Stomach (tissue), 19 donors: ENCODE measurements at places on chromosomes 16 and 17. TPM values are rescaled to one million over a fixed set of nuclear protein-coding genes. Genes with fewer than 3 reads are reported as not detected.

GRCh38 chr16:28823291-28823872 is 583 bp downstream of the ATXN2L start:
- no peaks in the 10 kb centered on the region for H3K27me3 ChIP-seq
- peak overlapping the region; percentile 100 for H3K27ac ChIP-seq
- no peak for DNase-seq
- peaks cover 37% of the 10 kb centered on the region for H3K36me3 ChIP-seq
- H3K4me1 ChIP-seq, result peaks cover 42% of the 10 kb centered on the region
- peak overlapping the region; percentile 96 for H3K4me3 ChIP-seq

The ACSM2A gene
- not detected for total RNA-seq

- no peaks in the 10 kb centered on the region for H3K4me1 ChIP-seq
- no peaks in the 10 kb centered on the region for H3K36me3 ChIP-seq
- no peak overlapping the region for H3K4me3 ChIP-seq
These were observed 36.3 kb upstream of the PRSS54 start for GRCh38 chr16:58331024-58331707.

DNA sequence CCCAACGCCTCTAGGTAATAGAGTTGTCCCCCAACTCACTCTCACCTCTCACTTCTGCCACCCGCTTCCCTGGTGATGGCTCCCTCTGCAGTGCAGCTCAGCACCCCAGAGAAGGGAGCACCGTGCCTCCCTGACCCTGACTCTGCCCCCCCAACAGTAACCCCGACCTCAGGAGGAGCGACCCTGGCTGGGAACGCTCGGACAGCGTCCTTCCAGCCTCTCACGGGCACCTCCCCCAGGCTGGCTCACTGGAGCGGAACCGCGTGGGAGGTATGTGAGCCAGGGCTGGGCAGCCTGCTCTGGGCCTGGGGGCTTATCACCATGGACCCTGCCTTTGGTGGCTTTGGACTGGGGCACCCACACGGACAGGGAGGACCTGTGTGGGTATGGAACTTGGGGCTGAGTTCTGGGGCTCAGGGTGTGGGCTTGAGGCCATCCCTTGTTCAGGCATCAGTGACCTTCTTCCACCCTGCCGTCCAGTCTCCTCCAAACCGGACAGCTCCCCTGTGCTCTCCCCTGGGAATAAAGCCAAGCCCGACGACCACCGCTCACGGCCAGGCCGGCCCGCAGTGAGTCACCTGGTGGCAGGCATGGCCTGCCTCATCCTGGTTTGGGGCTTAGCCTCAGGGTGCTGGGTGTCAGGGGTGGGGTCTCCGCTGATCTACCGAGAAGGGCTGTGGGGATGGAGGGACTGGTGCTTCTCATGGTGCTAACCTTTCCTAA is 6.7 kb upstream of the C17orf107 start:
- no peaks in the 10 kb centered on the region for H3K4me1 ChIP-seq
- H3K27ac ChIP-seq, result no peak overlapping the region
- no peaks in the 10 kb centered on the region for H3K27me3 ChIP-seq
- H3K4me3 ChIP-seq, result no peak overlapping the region

- no peak overlapping the region for H3K4me3 ChIP-seq
- no peaks in the 10 kb centered on the region for H3K27me3 ChIP-seq
- H3K27ac ChIP-seq, result peak overlapping the region; percentile 17
- peaks cover 33% of the 10 kb centered on the region for H3K36me3 ChIP-seq
These were observed 3.1 kb upstream of the PHKG2 start for GRCh38 chr16:30745082-30745481.

The RPS15A gene
- total RNA-seq, result 72.4 TPM

DNA sequence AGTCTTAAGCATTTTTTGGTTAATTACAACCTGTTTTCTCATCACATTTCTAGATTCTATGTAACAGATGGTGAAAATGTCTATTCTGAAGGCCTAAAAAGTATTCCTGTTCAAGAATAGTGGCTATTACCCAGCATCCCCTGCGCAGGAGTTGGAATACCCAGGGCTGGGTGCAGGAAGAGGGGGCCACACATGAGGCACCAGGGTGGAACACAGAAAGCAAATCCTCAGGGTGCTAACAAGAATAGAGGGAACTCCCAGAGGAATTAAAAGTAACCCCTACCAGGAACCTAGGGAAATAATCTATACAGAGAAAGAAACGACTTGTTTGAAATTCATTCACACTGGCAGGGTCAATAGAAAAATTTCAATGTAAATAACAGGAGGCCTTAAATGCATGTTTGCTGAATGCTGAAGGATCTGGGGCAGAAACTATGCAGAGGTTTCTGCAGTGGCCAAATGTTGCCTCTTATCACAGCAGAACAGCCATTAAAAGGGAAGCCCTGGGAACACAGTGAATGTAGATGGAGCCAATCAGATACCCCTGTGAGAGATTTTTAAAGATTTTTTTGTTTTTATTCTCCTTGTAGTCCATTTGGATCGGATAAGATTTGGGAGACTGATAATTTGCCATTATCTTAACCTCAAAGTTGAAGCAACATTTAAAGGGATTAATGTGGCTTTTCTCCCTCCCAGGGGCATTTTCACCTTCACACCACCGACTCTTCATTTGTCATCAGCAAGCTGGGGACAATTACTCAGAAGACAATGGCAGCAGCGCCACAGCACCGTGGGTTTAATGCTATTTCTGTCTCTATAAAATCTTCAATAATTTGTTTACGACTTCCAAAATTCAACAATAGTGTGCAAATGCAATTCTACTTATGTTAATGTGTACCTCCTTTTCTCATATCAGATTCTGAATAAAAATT is 196.0 kb upstream of the PSMD7 start:
- no peak overlapping the region for H3K27ac ChIP-seq
- H3K4me1 ChIP-seq, result no peaks in the 10 kb centered on the region
- no peaks in the 10 kb centered on the region for H3K36me3 ChIP-seq
- DNase-seq, result peak; percentile 31
- no peak overlapping the region for H3K4me3 ChIP-seq
- no peaks in the 10 kb centered on the region for H3K27me3 ChIP-seq

The ZFPM1 gene
- total RNA-seq, result 20.5 TPM

The HBQ1 gene
- total RNA-seq, result not detected

DNA sequence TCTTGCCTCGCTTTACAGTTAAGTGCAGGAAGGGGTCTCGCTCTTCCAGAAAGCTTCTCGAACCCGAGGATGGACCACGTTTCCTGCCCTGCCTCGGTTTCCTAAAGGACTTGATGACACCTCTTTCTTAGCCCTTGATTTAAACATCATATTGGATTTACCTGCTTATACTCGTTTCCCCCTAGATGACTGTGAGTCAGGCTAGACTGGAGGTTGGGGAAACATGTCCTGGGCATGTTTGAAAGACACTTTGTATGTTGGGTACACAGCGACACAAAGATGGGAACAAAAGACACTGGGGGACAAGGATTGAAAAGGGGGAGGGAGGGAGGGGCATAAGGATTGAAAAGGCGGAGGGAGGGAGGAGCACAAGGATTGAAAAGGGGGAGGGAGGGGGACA is 30.0 kb downstream of the SDK2 start:
- no peak overlapping the region for H3K27ac ChIP-seq
- H3K4me3 ChIP-seq, result no peak overlapping the region

DNA sequence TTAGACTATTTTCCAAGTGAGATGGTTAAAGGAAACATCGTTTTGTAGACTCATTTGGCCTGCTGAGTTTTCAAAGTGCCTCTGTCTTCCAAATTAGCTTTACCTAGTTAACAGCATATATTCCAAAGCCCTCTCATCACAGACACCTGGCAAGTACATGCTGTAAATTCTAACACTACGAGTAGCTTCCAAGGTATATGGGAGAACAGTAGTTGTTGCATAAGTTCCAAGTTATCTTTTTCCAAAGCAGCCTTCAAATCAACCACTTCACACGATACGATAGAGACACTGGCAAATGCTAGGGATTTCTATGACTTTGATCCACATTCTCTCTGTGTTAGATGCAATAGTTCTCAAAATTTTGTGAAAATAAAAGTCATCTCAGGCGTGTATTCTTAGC is 299.3 kb downstream of the CNTNAP4 start:
- no peak overlapping the region for H3K4me3 ChIP-seq
- H3K27ac ChIP-seq, result no peak overlapping the region
- no peak for DNase-seq
- no peaks in the 10 kb centered on the region for H3K36me3 ChIP-seq
- no peaks in the 10 kb centered on the region for H3K4me1 ChIP-seq
- H3K27me3 ChIP-seq, result no peaks in the 10 kb centered on the region

- no peak for DNase-seq
- H3K36me3 ChIP-seq, result no peaks in the 10 kb centered on the region
- H3K4me1 ChIP-seq, result no peaks in the 10 kb centered on the region
- peaks cover 36% of the 10 kb centered on the region for H3K27me3 ChIP-seq
- no peak overlapping the region for H3K27ac ChIP-seq
These were observed 46.9 kb downstream of the METRNL start for GRCh38 chr17:83126275-83126811.

- H3K4me1 ChIP-seq, result no peaks in the 10 kb centered on the region
- peak; percentile 34 for DNase-seq
- H3K27ac ChIP-seq, result no peak overlapping the region
- no peaks in the 10 kb centered on the region for H3K36me3 ChIP-seq
- H3K27me3 ChIP-seq, result no peaks in the 10 kb centered on the region
These were observed 25.6 kb upstream of the TAC4 start for GRCh38 chr17:49873466-49873865.

The HNF1B gene
- 7.7 TPM for total RNA-seq

DNA sequence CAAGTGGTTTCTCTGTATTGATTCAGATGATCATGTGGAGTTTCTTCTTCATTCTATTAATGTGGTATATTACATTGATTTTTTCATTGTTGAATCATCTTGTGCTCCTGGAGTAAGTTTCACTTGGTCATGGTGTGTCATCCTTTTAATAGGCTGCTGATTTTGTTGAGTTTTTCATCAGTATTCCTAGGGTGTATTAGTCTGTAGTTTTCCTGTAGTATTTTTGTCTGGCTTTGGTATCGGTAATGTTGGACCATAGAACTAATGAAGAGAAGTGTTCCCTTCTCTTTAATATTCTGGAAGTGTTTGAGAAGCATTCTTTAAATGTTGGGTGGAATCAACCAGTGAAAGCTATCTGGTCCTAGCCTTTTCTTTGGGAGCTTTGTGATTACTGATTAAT is 99.0 kb downstream of the OMG start:
- no peak overlapping the region for H3K27ac ChIP-seq
- DNase-seq, result no peak
- no peaks in the 10 kb centered on the region for H3K4me1 ChIP-seq
- no peaks in the 10 kb centered on the region for H3K27me3 ChIP-seq

GRCh38 chr16:66028510-66029216 is 337.8 kb upstream of the CDH5 start:
- no peaks in the 10 kb centered on the region for H3K36me3 ChIP-seq
- H3K4me1 ChIP-seq, result peaks cover 4% of the 10 kb centered on the region
- no peaks in the 10 kb centered on the region for H3K27me3 ChIP-seq
- H3K27ac ChIP-seq, result no peak overlapping the region
- no peak overlapping the region for H3K4me3 ChIP-seq

GRCh38 chr17:44198721-44199552 is 747 bp downstream of the ATXN7L3 start:
- H3K36me3 ChIP-seq, result peaks cover 38% of the 10 kb centered on the region
- no peaks in the 10 kb centered on the region for H3K27me3 ChIP-seq
- peaks cover 26% of the 10 kb centered on the region for H3K4me1 ChIP-seq
- H3K27ac ChIP-seq, result peak overlapping the region; percentile 100
- H3K4me3 ChIP-seq, result peak overlapping the region; percentile 92

- no peak for DNase-seq
- peak overlapping the region; percentile 35 for H3K27ac ChIP-seq
- no peak overlapping the region for H3K4me3 ChIP-seq
- no peaks in the 10 kb centered on the region for H3K27me3 ChIP-seq
- H3K36me3 ChIP-seq, result no peaks in the 10 kb centered on the region
These were observed 12.4 kb upstream of the ST6GALNAC2 start for GRCh38 chr17:76598004-76598439.

DNA sequence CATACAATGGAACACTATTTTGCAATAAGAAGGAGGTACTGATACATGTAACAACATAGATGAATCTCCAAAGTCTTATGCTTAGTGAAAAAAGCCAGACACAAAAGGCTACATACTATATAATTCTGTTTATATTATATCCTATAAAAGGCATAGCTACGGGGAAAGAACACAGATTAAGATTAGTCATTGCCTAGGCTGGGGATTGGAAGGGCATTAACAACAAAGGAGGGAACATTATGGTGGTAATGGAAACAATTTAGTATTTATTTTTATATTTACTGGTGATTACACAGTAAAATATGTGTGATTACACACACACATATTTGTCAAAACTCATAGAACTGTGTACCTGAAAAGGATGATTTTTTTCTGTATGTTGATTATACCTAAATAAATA is 278.1 kb downstream of the ZFHX3 start:
- no peak overlapping the region for H3K4me3 ChIP-seq
- no peak for DNase-seq
- H3K36me3 ChIP-seq, result no peaks in the 10 kb centered on the region
- H3K4me1 ChIP-seq, result no peaks in the 10 kb centered on the region
- H3K27me3 ChIP-seq, result no peaks in the 10 kb centered on the region

- no peaks in the 10 kb centered on the region for H3K4me1 ChIP-seq
- no peak overlapping the region for H3K4me3 ChIP-seq
- no peaks in the 10 kb centered on the region for H3K36me3 ChIP-seq
- peaks cover 18% of the 10 kb centered on the region for H3K27me3 ChIP-seq
These were observed 1.8 kb upstream of the SLC4A1 start for GRCh38 chr17:44269535-44270240.

- H3K4me3 ChIP-seq, result no peak overlapping the region
- H3K36me3 ChIP-seq, result peaks cover 60% of the 10 kb centered on the region
- H3K4me1 ChIP-seq, result peaks cover 29% of the 10 kb centered on the region
These were observed 2.9 kb downstream of the BECN1 start for GRCh38 chr17:42821176-42821575.

DNA sequence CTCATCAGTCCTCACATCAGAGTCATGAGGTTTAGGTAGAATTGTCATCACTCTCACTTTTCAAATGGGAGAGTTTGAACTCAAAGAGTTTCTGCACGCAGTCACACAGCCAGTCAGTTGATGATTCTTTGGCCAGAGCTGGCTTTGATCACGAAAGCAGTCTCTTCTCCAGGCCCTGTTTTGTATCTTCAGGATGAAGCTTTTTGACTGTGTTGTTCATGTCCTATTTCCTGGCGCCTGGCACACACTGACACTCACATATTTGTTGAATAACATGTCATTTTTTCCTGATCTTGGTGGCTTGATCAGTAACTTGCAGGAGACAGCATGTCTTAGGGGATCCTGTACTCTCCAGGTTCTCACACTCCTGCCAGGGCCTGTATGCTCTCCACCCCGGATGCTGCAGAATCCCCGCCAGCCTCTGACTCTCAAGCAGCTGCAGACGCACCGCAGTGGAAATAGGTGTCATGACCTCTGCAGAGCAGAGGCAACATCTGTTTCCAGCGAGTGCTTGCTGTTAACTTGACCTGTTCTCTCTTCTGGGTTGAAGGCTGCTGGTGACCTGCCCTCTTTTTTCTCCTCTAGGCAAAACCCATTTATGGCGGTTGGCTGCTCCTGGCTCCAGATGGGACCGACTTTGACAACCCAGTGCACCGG is 33.0 kb downstream of the MPRIP start:
- H3K27me3 ChIP-seq, result no peaks in the 10 kb centered on the region
- DNase-seq, result no peak
- H3K4me1 ChIP-seq, result peaks cover 95% of the 10 kb centered on the region
